Stimulated activated effector memory CD8-positive, alpha-beta T cell treated with anti-CD3 and anti-CD28 coated beads, Interleukin-12 subunit alpha, Interleukin-12 subunit beta, amount 100 ng/mL, for 72 hours (primary cell): ENCODE measurements at places on chromosomes 5 and 9.

- no peak for DNase-seq
Measured at GRCh38 chr9:84945878-84946538, 276.5 kb downstream of the NTRK2 start.

- DNase-seq: no peak
Measured at GRCh38 chr5:157444224-157444623, 15.8 kb upstream of the NIPAL4 start.

DNA sequence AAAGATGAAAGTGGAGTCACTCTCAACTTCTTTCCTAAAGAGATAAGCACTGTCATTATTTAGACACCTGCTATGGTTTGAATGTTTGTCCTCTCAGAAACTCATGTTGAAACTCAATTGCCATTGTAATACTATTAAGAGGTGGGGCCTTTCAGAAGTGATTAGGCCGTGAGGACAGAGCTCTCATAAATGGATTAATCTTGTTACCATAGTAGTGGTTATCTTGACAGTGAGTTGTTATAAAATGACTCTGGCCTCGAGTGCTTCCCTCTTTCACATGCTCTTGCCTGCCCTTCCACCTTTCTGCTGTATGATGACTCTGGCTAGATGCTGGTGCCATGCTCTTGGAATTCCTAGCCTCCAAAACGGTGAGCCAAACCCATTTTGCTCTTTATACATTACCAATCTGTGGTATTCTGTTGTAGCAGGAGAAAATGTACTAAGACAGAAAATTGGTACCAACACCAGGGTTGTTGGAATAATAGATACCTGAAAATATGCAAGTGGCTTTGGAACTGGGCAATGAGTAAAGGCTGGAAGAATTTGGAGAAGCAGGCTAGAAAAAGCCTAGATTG lies 38.0 kb downstream of the GDA start:
- no peak for DNase-seq

GRCh38 chr5:88686726-88687125 lies 196.3 kb downstream of the MEF2C start:
- DNase-seq: no peak

DNA sequence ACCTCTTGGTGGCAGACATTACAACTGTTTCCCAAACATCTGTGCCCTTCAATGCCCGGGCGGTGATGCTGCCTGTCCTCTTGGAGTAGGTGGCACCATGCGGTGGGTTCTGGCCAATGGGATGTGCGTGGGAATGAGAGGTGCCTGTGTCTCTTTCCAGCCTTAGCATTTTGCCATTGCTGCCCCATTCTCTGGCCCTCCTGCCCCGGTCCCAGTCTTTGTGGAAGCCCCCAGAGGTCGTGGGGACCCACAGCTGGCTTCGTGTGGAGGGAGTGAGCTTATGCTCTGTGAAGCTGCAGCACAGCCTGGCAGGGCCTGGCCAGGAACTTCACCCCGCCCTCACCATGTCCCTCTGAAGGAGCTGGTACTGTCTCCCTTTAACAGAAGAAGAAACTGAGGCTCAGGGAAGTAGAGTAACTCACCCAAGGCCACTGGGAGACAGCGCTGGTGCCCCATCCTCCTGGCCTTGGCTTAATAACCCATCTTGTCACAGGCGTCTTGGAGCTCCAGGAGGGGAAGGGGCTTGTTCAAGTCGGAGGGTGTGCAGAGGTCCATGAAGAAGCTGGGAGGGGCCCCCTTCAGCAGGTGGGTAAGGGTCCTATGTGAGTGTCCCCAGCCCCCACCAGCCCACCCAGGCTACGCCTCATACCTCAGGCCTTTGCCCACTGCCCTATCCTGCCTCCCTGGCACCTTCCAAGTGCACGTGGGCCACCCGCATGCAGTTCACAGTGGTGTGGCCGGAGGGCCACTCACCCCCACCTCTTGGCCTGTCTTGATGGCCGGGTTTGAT lies 173.6 kb downstream of the GAPVD1 start:
- no peak for DNase-seq

- no peak for DNase-seq
Measured at GRCh38 chr9:6034954-6035353, 19.5 kb upstream of the RANBP6 start.

DNA sequence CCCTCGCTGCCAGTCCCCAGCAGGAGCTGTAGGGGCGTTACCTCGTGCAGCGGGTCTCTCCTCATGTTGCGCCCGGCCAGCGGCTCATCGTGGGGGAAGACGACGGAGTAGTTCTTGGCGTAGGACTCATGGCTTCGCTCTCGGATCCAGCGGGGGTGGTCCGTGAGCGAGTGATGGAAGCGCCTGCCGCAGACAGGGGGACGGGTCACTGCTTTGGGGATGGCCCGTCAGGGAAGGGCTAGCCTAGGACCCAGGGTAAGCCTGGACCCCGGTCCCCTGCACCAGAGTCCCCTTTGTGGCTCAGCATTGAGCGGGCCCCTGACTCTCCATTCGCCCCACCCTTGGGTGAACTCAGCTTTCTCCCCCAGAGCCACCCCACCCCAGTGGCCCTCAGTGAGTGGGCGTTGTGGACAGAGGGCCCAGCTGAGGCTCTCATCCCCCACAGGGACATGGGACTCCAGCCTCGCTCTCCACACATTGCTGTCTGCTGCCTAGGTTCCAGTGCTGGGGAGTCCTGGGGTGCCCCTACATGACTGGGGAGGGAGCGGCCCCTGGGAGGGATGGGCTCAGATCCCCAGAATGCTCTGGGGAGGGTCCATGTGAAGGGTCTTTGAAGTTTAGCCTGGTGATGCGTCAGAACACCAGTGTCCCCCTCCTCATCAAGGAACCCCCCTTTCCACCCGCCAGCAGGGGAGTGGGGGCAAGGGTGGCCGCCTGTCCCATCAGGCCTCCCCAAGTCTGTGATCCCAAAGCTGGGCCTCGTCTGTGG lies 29.7 kb downstream of the SARDH start:
- no peak for DNase-seq

GRCh38 chr9:134271338-134272301 lies 54.6 kb upstream of the RXRA start:
- no peak for DNase-seq

DNA sequence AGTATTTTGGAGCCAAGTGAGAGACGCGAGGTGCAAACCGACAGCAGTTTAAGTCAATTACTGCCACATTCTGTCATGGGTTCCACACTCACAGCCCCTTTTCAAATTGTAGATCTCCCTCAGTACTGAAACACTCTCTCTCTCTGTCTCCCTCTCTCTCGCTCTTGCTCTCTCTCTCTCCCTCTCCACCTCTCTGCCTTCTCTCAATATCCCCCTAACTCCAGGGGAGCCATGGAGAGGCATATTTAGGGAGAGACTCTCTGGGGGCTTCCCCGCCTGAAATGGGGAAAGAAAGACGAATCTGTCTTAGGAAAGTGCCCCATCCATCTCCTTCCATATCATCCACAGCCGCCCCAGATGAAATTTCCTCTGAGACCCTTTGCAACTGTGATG lies 1.6 kb downstream of the BRINP1 start:
- no peak for DNase-seq

GRCh38 chr5:143527808-143528207 lies 124.3 kb upstream of the NR3C1 start:
- no peak for DNase-seq

DNA sequence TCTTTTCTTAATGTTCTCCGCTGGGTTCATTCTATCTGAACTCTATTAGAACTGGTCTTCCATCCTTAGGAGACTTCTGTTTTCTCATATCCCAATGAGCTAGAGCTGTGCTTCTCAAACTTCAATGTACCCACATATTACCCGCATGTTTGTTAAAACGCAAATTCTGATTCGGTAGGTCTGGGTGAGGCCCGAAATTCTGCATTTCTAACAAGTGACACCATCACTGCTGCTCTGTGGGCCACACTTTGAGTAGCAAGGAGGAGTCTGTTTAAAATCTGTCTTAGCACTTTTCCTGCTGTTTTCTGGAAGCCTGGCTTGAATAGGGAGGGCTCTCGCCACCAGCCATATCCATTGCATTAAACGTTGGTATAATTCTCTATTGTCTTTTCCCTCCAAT lies 151.9 kb upstream of the CLINT1 start:
- no peak for DNase-seq

GRCh38 chr5:108528655-108529054 lies 146.8 kb upstream of the FBXL17 start:
- no peak for DNase-seq

DNA sequence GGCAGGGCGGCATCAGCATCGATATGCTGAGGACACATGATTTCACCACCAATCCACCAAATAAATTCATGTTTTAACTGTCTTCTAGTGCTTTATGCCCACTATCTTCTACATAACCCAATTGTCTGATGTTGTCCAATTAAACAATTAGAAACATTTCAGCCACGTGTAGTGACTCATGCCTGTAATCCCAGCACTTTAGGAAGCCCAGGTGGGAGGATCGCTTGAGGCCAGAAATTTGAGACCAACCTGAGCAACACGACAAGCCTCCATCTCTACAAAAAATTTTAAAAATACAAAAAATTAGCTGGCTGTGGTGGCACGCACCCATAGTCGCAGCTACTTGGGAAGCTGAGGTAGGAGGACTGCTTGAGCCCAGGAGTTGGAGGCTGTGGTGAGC lies 128.1 kb downstream of the MYO10 start:
- DNase-seq: no peak

DNA sequence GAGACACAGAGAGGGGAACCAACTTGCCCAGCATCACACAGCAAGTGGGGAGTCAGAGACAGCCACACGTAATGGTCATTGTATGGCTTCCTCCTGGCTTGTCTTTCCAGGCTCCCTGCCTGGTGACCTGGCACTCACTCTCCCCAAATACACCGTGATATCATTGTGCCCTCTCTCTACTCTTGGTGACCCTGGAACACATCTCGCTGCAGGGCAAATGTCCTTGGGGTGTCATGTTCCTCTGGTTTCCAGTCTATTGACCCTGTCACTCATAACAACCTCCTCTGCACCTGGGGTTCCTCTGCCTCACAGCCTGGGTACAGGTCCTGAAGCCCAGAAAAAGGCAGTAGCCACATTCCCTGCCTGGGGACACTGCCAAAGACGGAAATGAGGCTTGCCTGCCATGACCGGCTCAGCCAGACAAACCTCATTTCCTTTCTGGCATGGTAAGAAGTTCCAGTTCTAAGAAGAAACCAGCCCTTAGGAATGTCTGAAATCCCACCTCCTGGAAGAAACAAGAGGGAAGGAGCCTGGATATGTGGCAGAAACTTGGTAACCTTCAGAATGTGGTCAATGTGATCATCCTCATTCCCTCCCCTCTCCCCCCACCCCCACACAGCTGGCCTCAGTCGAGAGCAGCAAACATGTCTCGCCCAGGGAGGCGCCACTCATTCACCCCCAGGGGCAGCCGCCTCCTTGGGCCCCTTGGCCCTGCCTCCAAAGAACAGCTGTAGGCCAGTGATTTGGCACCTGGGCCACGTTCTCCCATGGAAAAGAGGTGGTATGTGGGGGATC lies 30.6 kb upstream of the SMU1 start:
- DNase-seq: no peak

DNA sequence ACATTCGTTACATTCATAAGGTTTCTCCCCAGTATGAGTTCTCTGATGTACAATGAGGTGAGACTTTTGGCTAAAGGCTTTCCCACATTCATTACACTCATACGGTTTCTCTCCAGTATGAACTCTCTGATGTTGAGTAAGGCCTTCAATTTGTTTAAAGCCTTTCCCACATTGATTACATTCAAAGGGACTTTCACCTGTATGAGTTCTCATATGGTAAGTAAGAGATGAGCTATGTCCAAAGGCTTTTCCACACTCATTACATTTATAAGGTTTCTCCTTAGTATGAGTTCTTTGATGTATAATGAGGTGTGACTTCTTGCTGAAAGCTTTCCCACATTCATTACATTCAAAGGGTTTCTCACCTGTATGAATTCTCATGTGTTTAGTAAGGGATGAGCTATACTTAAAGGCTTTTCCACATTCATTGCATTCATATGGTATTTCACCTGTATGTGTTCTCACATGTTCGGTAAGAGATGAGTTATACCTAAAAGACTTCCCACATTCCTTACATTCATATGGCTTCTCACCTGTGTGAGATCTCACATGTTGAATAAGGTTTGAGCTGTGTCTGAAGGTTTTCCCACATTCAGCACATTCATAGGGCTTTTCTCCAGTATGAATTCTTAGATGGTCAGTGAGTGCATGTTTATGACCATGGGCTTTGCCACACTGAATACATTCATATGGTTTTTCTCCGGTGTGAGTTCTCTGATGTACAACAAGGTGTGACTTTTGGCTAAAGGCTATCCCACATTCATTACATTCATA lies 13.5 kb downstream of the ZFP37 start:
- no peak for DNase-seq

DNA sequence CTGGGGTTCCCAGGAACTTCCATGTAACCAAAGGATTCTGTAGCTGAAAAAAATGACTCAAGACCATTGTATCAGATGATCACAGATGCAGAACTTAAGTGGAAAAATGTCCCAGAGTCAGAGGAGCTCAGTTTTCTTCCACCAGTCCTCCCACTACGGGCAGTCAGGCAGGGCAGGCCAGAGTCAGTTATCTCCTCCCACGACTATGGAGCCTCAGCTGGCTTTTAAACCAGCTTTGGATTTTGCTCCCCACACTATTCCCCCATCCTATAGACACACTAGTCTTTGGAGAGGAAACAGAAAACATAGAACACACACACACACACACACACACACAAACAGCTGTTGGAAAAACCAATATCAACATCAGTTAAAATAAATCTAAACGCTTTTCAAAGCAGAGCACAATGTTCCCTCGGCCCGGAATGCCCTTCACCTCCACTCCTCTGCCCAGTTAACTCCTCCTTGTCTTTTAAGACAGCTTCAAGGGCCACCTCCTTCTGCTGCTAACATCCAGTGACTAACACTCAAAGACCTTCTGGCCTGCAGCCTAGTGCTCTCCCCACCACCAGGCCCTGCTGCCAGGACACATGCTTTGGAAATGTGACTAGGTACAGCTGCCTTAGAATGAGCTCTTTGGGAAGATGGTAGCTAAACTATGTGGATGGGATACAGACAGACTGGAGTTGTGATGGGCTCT lies 56.8 kb downstream of the NIPAL4 start:
- DNase-seq: no peak

GRCh38 chr5:44885903-44886302 lies 77.2 kb downstream of the MRPS30 start:
- no peak for DNase-seq

DNA sequence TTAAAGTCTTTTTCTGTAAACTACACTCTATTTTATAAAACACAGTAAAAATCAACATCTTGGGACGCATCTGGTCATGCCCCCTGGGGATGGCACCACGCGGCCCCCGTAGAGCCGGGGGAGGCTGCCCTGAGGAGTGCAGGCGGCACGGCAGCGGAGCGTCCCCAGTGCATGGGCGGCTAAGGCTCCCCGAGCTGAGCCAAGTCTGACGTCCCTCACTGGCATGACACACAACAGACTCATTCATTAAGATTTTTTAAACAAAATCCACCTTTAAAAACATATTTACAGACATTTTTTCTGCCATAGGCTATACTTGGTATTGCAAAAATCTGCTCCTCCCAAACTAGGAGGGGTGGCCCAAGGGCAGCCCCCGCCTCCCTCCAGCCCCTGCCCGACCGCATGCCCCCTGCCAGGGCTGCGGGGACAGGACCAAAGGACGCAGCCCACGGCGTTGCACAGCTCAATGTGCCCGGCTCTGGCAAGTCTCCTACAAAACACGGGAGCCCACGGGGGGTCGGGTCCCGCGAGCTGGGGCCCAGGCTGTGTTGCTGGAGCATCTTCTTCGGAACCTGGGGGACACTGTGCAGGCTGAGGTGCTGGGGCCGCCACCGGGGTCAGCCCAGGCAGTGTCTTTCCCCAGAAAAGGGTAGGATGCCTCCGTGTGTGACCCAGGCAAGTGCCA lies 11.8 kb upstream of the SEC16A start:
- DNase-seq: no peak

GRCh38 chr5:148020257-148020988 lies 43.4 kb upstream of the SPINK5 start:
- DNase-seq: no peak

GRCh38 chr9:138022756-138023393 lies 145.3 kb downstream of the CACNA1B start:
- DNase-seq: no peak
